Fibroblast of lung (primary cell): ENCODE measurements at places on chromosomes 16 and 17.

- peak; percentile 84 for DNase-seq
Observed at GRCh38 chr16:77877712-77878347, 89.5 kb downstream of the VAT1L start.

DNA sequence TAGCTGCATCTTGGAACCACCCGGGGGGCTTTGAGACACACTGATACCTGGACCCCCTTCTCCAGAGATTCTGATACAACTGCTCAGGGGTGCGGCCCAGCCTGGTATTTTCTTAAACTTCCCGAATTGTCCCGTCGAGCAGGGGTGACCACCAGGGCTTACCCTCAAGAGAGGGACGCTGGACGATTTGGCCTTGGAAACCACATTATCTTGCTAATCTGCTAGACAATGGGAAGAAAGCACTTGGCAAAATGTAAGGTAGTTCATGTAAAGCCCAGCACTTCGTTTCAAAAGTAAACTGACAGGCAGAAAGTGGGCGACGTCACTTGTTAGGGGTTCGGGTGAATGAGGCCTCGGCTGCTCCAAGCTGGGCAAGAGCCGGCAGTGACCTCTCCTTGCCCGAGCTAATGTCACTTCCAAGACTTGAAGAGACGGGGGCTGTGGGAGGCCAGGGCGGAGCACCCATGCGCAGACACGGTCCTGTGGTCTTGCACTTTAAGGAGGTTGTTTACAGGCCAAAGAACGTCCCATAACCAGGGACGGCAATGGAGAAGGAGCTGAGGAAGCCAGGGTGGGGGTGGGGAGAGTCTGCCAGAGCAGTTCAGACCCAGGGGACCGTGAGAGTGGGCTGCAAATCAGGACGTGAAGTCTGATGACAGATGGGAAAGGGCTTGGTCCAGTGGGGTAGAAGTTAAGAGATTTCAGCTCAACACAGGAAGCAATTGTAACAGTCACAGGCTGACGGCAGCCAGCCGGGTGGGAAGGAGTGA, 152.7 kb upstream of the GSE1 start:
- peak; percentile 50 for DNase-seq

GRCh38 chr17:29180034-29180787, at the start of gene MYO18A:
Gene MYO18A (minus strand): TSS chr17:29180398. CDS start chr17:29166940, 13,458 bp downstream.
- DNase-seq = peak; percentile 69

GRCh38 chr16:85715169-85716021, 26.6 kb upstream of the GINS2 start:
- peak; percentile 33 for DNase-seq

DNA sequence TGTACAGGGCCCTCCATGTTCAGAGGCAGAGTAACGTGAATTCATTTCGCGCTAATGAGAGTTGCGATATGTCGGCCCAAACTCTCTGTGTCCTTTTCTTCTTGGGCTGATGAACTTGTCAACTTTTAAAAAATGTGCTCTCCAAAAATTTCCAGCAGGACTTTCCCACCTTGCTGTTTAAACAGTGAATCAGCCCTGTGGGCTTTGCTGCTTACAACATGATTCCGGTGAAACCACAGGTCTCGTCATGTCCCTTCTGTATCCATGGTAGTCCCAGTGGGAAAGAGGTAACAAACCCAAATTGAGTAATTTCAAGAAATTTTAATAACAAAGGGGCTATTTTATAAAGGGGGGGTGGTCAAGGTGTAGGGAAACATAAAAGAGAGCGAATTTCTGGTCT, 612.9 kb downstream of the MAF start:
- no peak for DNase-seq

DNA sequence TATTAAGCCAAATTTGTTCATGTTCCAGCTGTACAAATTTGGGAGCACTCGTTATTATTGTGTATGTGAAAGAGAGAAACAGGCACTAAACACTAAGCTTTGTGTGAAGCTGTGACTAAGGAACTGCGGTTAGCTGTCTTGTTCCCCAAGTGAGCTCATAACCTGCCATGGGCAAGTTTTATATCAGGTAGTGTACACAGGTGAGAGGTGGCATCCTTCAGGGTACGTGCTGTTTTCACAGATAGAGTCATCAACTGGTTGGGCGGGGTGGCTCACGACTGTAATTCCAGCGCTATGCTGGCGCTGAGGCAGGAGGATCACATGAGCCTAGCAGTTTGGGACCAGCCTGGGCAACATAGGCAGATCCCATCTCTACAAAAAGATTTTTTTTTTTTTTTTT, 2.8 kb downstream of the DNAJA3 start:
- DNase-seq = no peak

GRCh38 chr16:81029930-81030604, 5.6 kb upstream of the ATMIN start:
- no peak for DNase-seq

DNA sequence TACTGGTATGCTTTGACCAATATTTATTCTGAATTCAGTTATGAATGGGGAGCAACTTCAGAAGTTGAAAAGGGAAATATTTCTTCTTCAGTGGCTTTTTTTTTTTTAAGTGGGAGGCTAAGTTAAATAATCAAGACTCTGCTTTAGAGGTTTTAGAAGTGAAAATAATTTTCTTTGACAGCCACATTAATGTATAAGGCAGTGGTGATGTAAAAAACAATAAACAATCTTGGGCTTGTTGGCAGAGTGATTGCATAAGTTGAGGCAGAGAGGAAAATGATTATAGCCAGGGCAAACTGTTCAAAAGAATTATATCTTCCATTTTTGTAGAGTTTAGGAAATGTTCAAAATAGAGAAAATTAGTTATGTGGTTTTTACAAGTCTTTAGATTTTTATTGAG, 5.4 kb upstream of the KRT12 start:
- peak; percentile 14 for DNase-seq

DNA sequence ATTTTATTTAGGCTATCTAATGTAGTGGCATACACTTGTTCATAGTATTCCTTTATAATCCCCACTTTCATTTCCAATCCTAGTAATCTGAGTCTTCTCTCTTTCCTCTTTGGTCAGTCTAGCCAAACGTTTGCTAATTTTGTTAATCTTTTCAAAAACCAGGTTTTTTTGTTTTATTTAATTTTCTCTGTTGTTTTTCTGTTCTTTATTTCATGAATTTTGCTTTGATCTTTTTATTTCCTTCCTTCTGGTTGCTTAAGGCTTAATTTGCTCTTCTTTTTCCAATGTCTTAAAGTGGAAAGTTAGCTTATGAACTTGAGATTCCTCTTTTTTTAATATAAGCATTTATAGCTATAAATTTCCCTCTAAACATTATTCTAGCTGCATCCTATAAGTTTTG, 68.9 kb downstream of the NACA2 start:
- no peak for DNase-seq

DNA sequence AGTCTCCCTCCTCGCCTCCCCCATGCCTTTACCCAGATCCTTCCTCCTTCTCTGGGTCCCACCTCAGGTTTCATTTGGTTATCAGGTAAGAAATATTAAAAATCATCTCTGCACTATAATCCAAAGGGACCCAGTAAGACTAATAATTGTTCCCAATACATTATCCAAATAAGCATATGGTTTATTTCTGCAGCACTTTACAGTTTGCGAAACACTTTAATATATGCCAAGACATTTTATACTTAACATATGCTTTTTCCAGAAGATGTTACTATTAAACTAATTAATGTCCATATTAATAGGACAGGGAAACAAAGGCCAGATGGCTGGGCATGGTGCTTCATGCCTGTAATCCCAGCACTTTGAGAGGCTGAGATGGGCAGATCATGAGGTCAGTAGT, 33.3 kb downstream of the CD300LF start:
- DNase-seq = no peak

- no peak for DNase-seq
Observed at GRCh38 chr16:10776280-10776679, 32.6 kb downstream of the NUBP1 start.

GRCh38 chr17:28975031-28975430, 23.7 kb upstream of the PHF12 start:
- DNase-seq = no peak

- no peak for DNase-seq
Observed at GRCh38 chr17:82047914-82048570, 3.6 kb downstream of the RFNG start.

DNA sequence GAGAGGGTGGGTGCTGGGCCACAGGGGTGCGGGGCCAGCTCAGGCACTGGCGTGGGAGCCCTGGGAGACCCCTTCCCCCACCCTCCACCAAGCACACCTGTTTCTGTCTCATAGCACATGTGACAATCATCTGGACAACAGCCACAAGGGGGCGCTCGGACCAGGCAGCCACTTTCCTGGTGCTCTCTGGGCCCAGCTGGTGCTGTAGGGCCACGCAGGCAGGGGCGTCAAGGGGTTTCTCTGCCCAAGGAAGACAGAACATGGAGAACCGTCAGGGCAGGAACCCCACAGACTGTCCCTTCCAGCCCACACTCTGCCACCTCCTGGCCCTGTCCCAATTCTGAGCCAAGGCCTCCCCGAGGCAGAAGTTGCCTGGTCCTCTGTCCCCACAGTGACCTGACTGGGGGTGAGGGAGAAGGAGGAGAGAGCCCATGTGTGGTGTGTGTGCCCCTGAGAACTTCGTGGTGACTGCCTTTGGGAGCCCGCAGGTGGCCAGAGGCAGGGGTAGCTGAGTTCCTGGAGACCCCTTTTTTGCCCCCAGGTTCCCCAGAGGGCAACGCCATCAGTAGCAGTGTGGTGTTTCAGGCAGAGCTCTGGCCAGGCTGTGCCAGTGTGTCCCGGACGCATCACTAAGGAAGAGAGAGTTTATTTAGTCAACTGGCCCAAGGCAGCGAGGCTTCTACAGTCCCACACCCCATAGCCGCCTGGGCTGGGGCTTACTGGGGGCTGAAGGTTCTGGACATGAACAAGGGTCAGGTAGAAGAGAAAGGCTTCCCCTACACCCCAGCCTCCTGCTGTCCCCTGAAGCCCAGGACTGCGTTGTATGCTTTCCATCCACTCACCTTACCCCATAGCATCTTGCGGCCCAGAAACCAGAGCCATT, 3.1 kb upstream of the SETD6 start:
- DNase-seq = peak; percentile 38

GRCh38 chr17:37225465-37225864, 150.3 kb upstream of the C17orf78 start:
- DNase-seq = no peak

GRCh38 chr16:9849697-9850245, 332.5 kb downstream of the GRIN2A start:
- DNase-seq = no peak

DNA sequence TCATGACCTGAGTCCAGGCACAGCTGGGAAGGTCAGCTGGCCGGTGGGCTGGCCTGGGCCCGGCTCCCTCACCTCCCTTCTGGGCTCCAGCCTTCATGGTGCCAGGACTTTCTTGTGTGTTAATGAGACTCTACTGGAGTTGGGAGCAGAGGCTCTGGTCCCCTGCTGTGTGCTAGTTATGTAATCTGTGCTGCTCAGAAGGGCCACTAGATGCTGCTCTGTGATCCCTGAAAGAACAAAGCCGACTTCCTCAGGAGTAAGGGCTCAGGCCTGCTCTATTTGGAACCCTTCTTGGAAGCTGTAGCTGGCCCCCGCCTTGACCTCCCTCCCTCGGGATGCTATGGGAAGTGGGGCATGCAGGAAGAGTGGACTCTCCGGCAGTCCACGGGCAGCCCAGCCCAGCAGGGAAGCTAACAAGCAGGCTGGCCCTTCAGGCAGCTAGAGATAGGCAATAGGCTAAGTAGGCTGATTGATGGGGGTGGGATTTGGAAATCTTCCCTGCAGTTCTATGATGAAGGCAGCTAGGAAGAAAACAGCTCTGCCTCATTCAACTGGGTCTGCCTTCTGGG, 3.3 kb upstream of the CDK5R1 start:
- DNase-seq = peak; percentile 77

GRCh38 chr17:7848739-7849129, 6.1 kb upstream of the TMEM88 start:
- DNase-seq = no peak

GRCh38 chr16:87531418-87531817, 38.6 kb upstream of the ZCCHC14 start:
- no peak for DNase-seq

GRCh38 chr17:83179374-83179773, 100.0 kb downstream of the METRNL start:
- DNase-seq = no peak

GRCh38 chr16:22692034-22692433, 121.9 kb upstream of the HS3ST2 start:
- DNase-seq = no peak

GRCh38 chr16:80559369-80559768, 18.6 kb downstream of the DYNLRB2 start:
- no peak for DNase-seq

DNA sequence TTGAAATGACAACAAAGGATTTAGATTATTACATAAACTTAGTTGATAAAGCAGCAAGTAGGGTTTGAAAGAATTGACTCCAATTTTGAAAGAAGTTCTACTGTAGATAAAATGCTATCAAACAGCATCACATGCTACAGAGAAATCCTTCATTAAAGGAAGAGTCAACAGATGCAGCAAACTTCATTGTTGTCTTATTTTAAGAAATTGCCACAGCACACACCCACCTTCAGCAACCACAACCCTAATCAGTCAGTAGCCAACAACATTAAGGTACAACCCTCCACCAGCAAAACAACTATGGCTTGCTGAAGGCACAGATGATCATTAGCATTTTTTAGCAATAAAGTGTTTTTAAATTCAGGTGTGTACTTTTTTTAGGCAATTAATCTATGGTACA, 75.1 kb upstream of the NSRP1 start:
- DNase-seq = no peak

DNA sequence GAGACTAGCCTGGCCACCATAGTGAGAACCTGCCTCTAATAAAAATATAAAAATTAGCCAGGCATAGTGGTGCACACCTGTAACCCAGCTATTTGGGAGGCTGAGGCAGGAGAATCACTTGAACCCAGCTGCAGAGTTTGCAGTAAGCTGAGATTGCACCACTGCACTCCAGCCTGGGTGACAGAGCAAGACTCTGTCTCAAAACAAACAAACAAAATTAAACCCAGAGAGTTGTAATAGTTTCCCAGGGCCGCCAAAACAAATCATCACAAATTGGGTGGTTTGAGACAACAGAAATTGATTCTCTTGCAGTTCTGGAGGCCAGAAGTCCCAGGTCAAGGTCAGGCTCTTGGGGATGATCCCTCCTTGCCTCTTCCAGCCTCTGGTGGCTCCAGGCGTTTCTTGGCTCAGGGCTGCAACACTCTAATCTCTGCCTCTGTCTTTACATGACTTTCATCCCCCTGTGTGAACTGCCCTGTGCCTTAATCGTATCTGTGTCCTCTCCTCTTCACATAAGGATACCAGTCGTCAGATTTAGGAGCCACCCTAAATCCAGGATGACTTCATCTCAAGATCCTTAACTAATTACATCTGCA, 100.3 kb upstream of the NOL11 start:
- no peak for DNase-seq
